ENCODE measurements at places on chromosomes 11 and 22.

DNA sequence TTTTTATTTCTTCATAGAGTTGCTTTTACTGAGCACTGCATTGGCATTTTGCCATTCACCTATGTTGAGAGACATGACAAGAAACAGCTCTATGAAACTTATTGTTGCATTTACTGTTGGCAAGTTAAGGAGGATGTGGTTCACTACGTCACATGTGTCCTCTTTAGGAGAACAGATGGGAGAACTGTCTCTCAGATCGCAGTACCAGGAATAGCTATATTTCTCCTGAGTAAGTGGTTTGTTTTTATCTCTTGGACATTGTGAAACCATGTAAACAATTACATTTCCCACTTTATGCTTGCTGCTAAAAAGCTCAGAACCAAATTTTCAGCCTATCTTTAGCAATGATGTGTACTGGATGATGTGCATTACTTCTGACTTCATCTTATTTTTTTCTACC, 34.8 kb upstream of the PSMA1 start:
- DNase-seq: no peak

- no peak for DNase-seq
These were observed 7.3 kb downstream of the SART1 start for GRCh38 chr11:65968600-65969482.

GRCh38 chr11:63846897-63847296, 8.0 kb downstream of the MARK2 start:
- DNase-seq: no peak

DNA sequence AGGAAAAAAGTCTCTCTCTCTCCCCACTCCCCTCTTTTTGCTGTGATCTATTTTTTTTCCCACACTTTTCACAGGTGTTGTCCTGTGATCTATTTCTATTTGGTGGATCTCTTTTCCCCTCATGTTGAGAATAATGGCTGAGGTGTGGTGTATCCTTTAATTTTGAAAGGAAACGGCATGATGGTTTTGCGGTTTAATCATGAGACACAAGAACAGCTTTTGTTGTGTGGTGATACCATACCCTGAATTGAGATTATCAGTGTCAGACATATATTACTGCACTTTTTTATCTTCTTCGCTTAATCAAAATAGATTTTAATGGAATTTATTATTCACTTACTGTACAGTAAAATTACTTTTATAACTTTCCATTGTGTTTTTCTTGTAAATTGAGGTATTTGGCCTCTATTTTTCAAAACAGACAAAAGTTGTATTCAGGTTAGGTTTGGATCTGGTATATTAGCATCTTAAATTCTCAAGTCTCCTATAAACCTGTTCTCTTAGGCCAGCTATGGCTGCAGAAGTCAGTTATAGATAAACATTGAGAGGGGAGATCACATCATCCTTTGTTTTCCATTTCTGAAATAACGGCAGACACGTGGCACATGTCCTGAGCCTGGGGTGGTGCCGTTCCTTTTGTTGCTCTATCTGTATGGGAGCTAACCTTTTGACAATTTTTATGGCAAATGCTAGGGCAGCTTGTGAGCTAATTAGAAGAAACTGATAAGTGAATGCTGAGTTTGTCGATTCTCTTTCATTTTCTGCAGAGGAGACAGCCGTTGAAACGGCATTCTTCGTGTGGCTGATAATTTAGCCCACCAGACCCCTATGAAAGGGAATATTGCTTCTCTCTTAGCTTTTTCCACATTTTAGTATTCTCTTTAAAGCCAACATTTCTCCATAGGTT, 25.8 kb downstream of the NF2 start:
- DNase-seq: no peak

- no peak for DNase-seq
These were observed 1.1 kb downstream of the CSTF3 start for GRCh38 chr11:33160136-33160535.

DNA sequence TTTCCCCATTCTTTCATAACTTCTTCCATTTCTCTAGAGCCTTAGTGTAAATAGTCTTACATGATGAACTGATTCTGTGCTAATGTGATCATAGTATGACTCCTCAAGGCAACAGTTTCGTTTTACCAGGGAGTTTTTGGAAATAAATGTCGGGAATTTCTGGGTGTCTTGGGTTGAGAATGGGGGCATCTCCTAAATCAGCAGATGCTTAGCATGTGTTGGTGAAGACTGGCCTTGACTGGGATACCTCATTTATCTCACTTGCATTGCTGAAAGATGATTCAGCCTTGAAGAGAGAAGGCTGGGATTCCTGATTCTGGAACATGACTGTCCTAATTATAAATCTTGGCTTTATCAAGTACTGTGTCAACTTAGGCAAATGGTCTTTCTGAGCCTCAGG, 115.7 kb upstream of the C11orf87 start:
- DNase-seq: no peak

DNA sequence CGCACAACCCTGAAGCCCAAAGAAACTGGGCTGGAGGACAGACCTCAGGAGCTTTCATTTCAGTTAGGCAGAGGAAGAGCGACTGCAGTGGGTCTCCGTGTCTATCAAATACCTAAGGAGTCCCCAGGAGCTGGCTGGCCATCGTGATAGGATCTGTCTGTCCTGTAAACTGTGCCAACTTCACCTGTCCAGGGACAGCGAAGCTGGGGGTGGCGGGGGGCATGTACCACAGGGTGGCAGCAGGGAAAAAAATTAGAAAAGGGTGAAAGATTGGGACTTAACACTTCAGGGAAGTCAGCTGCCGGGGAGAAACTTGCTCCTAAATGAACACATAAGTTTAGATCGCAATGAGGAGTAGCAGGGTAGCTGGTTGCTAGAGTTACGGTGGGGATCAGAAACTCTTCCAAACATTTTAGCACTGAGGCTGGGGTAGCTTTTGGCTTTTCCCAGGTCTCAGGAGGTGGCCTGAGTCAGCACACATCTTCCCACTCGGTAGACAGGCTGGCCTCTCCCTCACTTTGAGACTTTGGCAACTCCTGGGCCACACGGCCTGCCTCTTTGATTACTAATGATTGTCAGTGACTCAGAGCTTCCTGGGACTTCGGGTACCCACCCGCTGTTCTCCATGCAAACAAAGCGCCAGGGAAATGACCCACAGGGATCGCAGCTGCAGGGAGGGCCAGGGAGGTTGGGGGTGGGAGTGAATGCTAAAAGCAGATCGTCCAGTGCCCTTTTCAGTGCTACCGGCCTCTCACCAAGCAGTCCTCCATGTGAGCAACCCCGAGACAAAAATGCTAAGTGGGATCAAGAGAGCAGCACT, 2.9 kb upstream of the MTFP1 start:
- peak; percentile 59 for DNase-seq

- peak; percentile 54 for DNase-seq
These were observed 1.3 kb upstream of the KDM2A start for GRCh38 chr11:67117672-67118180.

DNA sequence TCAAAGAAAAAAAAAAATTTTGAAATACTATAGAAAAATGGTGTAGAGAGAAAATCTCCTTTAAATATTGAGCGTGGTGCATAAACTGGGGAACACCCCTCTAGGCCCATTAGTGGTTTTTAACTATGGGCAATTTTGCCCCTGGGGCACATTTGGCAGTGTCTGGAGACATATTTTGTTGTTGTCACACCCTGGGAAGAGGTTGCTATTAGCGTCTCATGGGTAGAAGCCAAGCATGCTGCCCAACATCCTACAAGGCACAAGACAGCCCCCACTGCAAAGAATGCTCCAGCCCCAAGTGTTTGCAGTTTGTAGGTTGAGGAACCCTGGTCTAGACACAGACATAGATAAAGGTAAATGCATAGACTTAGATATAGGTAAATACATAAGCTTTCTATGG, 92.6 kb downstream of the KIAA1671 start:
- DNase-seq: no peak

DNA sequence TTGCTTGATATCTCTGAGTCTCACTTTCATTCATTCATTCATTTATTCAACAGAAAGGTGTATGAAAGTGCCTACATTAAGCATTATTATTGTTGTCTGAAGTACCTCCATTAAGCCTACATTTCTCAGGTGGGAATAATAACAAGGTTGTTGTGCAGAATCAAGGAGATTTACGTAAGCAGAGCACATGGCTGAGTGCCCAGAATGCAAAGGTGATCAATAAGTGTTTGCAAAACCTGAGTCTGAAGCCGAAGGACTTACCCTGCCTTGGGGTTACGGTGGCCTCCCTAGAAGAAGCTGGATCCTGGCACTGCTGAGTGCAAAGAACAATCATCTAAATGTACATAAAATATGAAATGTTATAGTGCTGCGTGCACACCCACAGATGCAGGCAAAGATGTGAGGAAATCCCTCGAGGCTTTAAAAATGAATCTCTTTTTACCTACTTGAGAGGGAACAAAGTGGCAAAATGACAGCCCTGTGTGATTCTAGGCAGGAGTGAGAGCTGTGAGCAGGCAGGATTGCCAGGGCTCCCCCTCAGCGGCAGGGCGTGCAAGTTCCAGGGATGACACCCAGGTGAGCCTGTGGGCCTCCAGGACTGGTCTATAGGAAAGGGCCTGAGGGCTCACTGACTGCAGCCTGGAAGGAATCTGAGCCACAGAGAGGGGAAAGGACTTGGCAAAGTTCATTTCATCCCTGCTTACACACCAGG, 133.1 kb upstream of the TBCEL start:
- DNase-seq: no peak

DNA sequence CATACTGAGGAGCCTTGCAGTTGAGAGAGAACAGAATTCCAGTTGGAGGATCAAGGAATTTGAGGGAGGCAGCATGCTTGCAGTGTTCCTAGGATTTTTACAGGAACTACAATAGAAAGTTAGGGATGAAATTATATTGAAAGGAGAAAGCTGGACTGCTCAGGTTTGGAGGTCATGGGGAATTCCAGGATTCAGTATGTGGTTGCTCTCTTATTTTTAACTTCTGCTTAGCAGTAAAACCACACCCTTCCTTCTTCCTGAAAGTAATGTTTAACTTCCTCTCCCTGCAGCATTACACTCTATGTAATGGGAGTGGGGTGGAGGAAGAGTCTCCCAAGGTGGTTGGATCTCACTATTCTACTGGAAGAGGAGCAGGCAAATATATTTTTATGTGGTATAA, 31.3 kb downstream of the CTNND1 start:
- no peak for DNase-seq

DNA sequence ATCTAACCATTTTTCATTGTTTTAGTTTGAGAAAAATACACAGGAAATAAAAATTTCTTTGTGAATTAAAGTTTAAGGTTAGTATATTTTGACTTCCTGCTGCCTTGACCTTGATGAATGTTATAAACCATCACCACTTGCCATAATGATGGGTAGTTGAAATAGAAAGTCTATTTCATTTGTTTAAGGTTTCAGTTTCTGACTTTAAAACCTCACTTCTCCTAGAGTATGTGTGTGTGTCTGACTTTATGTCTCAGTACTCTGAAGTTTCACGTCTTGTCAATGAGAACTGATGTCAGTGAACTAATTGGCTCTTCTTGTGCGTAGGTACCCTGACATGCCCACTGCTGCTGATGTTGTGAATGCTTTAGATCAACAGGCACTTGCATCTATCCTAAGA, 188.2 kb downstream of the METTL15 start:
- DNase-seq: no peak

- DNase-seq: no peak
These were observed 25.8 kb downstream of the SPA17 start for GRCh38 chr11:124699547-124699946.

- peak; percentile 77 for DNase-seq
These were observed 23.4 kb downstream of the ARFGAP2 start for GRCh38 chr11:47152953-47153950.

- DNase-seq: no peak
These were observed 47.2 kb downstream of the CCDC83 start for GRCh38 chr11:85902353-85902752.

DNA sequence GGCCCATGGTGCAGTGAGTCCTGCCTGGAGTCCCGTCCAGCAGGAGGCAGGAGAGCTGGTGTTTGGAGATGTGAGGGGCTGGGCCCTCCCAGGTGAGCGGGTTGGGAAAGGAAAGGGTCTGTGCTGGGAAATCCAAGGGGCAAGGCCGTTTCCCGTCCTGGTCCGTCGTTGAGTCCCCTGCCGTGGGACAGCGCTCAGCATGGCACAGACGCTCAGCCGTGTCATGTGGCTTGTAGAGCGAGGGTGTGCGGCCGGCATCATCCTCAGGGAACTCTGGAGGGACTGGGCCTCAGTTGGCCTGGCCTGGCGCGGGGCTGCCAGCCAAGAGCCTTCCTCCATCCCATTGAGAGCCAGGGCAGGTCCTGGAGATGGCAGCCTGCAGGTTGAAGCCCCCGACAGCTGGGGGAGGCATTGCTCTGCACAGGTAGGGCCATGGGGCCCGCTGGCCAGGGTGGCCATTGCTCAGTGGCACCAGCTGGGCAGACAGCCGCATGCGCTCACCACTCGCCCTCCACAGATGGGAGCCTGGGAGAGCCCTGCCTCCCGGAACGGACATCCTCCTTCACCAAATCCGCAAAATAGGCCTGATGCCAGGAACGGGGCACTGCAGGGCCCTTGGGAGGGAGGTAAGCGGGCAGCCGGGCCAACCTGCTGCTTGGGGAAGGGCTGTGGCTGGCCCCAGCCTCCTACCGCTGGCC, 28.7 kb downstream of the KCNQ1 start:
- DNase-seq: no peak

DNA sequence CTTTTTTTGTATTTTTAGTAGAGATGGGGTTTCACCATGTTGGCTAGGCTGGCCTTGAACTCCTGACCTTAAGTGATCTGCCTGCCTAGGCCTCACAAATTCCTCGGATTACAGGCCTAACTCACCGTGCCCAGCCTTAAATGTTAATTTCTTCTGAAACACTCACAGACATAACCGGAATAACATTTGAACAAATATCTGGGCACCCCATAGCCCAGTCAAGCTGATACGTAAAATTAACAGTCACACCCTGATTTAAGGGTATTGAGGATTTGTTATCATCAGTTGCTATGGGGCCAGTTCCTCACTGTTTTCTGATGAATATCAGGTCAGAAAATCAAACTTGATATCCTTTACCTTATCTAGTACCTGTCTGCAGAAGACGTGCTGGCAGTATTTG, 23.0 kb upstream of the OR9Q1 start:
- no peak for DNase-seq

All from activated CD4-positive, alpha-beta T cell treated with anti-CD3 and anti-CD28 coated beads, Interleukin-2, amount 50 U/mL, for 48 hours (primary cell).